ENCODE measurements at places on chromosomes 3 and 15.

GRCh38 chr3:138196023-138196422 is 8.9 kb downstream of the ARMC8 start:
- no peak for DNase-seq

GRCh38 chr3:72938471-72939265 is 50.8 kb downstream of the GXYLT2 start:
- peak; percentile 52 for DNase-seq

GRCh38 chr3:13556207-13556606 is 7.3 kb downstream of the FBLN2 start:
- DNase-seq: no peak

GRCh38 chr3:151384741-151385174 is at the start of gene P2RY12:
Gene P2RY12, minus strand, starts transcription at chr3:151384753. Its CDS starts 45,908 bp downstream, at chr3:151338845.
- DNase-seq: no peak

GRCh38 chr3:133494469-133494868 is 79.0 kb upstream of the CDV3 start:
- no peak for DNase-seq

GRCh38 chr3:82293435-82293834 is 532.0 kb upstream of the GBE1 start:
- DNase-seq: no peak

DNA sequence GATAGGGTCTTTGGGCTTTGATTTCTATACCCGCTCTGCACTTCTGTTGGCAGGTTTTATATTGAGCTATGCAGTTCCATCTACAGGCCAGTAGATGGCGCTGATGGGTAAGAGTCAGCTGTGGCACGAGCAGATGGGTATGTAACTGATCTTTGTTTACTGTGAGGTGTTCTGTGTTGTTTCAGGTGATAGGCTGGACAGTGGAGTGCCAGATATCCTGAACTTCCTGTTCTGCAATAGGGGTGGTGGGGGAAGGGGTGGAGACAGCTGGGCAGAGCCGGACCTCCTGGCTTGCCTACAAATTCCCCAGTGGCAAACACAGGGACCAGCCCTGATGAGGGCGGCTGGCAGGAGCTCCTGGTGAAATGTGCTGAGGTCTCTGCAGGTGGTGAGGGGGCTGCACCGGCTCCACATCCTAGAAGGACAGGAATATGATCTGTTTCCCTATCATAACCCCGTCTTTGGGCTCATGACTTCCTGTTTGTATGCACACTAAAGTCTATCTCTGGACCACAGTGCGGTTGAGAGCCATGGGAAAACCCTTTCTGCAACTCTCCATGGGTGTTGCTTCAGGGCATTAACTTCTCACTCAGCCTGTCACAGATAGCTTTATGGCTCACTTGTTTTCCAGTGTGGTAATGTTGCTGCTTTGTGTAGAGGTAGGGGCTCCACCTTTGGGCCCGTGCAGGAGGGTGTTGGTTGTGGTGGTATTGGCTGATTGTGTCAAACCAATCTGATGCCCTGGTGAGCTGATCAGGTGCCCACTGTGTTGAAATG is 13.4 kb upstream of the FAM98B start:
- peak; percentile 61 for DNase-seq

GRCh38 chr3:5488771-5489170 is 301.3 kb downstream of the EDEM1 start:
- no peak for DNase-seq

DNA sequence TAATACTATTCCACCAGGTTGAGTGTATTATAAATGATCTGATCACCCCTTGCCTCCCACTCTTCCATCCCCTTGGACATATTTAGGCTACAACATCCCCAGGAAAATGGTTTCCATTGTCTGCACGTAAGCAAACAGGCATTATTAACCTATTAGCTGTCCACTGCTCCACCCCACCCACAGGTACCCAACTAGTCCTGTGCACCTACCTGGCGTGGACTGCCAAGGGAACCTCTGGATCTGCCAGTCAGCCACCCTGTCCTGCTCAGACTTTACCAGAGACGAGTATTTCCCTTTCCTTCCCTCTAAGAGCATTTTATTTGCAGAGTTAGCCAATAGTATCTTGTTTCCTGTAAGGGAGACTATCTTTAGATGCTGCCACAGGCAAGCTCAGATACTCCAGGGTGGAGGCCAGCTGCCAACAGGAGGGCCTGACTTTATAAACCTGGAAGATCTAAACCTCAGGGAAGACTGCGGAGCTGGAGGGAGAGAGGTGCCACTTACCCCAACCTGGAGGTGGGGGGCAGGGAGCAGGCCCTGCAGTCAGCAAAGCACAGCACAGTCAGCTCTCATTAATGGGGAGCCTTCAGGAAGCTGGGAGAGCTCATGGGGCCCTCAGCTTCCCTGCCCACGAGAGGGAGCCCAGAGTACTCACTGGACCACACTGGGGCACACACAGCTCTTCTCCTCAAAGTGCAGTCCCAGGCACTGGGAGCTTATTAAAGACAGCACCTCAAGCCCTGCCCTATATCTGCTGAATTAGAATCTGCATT is at the start of gene CX3CR1:
Gene CX3CR1, minus strand, starts transcription at position 292 of the 773 bp plus-strand sequence. CDS start 13,527 bp downstream, outside the sequence.
- DNase-seq: no peak

GRCh38 chr3:121958801-121959200 is 63.2 kb downstream of the ILDR1 start:
- no peak for DNase-seq

DNA sequence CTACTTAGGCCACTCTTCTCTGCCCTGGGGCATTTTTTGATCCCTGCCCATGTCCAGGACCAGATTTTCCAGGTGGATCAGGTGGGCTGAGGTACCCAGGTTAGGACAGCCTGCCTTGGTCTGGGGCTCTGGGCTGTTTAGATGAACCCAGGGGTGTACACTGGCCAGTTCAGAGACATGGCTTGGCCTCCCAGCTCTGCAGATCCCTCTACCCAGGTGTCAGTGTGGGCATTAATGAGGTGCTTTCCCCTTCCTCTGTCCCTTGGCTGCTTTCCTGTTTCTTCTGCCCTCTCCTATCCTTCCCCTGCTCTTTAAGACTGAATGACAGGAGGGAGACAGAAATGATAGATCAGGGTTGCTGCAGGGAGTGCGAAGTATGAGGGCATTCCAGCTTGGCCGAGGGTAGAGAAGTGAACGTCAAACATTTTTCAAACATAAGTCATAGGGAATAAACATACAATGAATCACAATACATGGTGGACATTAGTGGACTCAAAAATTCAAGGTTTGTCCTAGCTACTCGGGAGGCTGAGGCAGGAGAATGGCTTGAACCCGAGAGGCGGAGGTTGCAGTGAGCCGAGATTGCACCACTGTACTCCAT is 30.5 kb downstream of the RTP1 start:
- DNase-seq: no peak

DNA sequence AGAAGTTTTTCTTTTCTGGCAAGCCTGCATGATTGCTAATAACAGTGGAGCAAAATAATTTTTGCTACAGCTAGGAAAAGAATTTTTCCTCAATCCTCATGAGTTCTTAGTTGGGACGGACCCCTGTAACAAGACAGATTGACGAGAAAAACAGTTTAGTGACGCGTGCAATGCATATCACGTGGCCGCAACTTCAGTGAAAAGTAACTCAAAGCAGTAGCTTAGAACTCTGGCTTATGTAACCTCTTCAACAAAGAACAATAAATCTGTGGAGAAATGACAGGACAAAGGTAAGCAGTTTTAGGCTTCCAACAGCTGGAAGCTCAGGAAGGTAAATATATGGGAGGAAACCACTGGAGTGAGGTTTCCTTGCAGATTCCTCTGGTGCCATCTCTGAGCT is 19.7 kb downstream of the FAM107A start:
- DNase-seq: no peak

DNA sequence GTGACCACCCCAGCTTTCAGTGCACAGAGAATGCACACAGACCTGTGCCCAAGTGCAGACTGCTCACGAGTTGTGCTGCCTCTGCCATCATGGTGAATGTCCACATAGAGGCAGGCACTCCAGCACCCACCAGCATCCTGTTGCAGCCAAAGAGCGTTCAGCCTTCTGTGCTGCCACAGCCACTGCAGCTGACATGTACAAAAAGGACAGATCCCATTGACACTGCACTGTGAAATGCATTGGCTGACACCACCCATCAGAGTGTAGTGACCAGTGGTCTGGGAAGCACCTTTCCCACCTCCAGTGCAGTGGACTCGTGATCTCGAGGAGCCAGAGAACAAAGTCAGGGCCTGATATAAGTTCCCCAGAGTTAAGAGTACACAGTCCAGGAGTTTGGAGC is 260.3 kb downstream of the RAP2B start:
- DNase-seq: no peak

- no peak for DNase-seq
Measured at GRCh38 chr3:31687020-31687802, 154.5 kb downstream of the STT3B start.

GRCh38 chr15:67225336-67225735 is 29.1 kb downstream of the AAGAB start:
- no peak for DNase-seq

All from kidney capillary endothelial cell (primary cell).